ENCODE measurements at places on chromosomes 11 and 22. TPM values are rescaled to one million over a fixed set of nuclear protein-coding genes. Genes with fewer than 3 reads are reported as not detected.

ZNRD2 gene
- 21.7 TPM for total RNA-seq

DNA sequence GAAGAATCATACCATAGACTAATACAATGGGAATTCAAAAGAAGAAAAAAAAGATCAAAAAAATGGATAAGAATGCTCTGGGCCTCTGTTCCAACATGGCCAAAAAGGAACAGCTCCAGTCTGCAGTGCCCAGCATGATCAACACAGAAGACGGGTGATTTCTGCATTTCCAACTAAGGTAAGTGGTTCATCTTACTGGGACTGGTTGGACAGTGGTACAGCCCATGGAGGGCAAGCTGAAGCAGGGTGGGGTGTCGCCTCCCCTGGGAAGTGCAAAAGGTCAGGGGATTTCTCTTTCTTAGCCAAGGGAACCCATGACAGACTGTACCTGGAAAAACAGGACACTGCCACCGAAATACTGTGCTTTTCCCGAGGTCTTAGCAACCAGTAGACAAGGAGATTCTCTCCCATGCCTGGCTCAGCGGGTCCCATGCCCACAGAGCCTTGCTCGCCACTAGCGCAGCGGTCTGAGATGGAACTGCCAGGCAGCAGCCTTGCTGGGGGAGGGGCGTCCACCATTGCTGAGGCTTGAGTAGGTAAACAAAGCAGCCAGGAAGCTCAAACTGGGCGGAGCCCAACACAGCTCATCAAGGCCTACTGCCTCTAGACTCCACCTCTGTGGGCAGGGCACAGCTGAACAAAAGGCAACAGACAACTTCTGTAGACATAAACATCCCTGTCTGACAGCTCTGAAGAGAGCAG lies 428.4 kb downstream of the MN1 start:
- no peak for DNase-seq

DNA sequence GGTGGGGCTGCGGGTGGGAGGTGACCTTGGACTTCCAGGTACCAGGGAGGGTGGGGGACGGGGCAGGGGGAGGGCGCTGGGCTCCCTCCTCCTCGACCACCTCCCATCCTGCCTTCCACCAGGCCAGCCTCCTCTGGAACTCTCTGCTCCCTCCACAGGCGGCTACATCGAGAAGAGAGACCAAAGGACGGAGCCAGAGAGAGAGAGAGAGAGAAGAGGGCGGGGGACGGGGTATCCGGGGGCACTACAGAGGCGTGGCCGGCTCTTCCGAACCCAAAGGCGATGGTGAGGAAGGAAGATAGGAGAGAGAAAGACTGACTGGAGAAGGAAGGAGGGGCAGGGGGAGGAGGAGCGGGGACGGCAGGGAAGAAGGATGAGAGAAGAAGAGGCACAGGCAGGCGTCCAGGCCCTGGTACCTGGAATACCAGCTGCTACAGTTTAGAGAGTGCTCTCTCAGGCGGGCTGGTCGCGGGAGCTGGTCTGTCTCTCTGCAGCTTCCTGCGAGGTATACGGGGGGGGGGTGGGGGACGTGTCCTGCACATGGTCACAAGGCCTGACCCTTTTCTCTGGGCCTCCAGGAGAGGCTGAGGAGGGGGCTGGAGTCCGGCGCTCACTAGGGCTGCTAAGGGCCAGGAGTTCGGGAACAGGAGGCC lies 38.0 kb downstream of the IGSF9B start:
- DNase-seq: no peak

GRCh38 chr11:112797092-112797491 lies 164.1 kb upstream of the NCAM1 start:
- DNase-seq: no peak

DNA sequence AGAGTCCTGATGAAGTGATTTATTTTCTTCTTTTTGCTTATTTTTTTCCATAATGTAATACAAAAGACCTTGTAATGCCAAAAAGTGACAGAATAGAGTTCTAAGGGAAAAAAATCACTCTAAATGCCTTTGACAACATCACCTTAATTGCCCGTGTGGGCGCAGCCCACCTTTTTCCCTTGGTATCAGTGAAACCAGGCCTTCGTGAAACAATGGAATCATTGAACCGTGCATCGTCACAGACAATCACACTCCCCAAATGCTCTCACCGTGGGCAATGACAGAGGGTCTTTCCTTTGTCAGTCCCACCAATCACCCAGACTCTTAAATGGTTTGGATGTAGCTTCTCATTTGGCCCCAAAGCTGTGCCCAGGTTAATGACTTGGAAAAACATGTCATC lies 9.6 kb upstream of the SLC6A5 start:
- DNase-seq: no peak

Data from aorta (tissue), 5 donors.